ENCODE measurements at places on chromosomes 12 and 14.
A peak's percentile ranks its signal among the peaks of the same experiment; 100 is the strongest.

- DNase-seq: peak; percentile 37
Measured at GRCh38 chr14:22084393-22085281, 411.0 kb upstream of the OR4E1 start.

DNA sequence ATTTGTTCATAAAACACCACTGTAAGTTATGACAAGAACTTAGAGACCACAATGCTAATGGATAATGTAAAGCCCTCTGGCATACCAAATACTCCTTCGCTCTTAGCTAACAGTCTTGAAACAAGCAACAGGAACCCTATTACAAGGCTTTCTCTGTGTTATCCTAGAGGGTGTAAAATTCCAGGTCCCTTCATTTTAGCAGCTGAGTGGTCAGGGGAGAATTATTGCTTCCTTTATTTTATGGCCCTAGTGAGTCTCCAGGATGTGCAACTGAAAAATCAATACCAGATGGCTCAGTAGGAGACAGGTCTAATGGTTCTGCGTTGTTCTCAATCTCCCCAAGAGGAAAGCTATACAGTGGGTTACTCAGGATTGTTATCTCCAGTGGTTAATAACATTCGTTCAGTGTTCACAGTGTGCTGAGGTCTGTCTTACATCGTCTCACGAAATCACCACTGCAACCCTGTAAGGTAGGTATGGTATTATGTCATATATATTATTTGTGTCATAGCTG, 172.7 kb upstream of the CNOT2 start:
- no peak for DNase-seq

DNA sequence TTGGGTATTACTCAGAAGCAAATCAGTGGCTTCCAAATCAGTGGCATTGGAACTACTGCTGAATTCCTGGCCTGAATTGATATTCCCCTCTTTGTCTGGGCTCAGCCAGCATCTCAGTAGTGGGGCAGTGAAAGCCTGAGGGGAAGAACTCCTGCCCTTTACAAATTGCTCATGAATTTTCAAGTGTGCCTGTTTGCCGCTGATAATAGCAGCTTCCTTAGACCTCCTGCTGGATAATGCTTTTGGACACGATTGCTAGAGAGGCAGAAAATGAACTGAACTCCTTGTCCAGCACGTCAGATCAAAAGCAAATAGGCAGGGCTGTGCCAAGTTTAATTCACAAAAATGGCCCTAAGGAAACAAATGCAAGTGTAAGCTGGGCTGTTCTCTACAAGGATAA, 91.3 kb upstream of the GZMB start:
- DNase-seq: no peak

DNA sequence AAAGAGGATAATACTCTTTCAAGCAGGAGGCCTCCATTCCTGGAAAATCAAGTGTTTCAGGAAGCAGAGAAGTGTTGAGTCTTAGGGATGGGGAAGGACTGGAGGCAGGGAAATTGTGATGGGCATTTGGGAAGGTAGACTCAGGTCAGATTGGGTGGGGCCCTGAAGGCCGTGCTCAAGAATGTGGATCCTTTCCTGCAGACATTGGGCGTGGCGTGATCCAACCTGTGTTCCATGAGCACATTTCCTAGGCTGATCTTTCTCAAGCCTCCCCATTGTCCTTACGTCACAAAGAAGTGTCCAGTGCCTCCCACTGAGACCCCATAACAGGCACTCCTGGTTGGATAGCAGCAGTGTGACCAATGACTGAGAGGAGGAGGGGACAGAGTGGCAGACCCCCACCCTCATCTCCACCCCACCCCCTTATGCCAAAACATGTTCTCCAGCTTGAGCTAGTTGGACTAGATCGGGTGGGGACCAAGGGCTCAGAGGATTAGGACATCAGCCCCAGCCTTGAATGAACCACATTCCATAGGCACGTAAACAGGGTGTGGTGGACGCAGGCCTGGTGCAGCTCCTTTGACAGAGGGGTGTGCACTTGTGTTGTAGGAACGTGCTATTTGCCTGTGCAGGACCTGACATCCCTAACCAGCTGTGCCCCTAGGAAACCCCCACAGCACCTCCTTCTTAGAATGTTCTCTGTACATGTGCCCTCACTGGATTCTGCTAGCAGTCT, 76.8 kb downstream of the TTC9 start:
- no peak for DNase-seq

DNA sequence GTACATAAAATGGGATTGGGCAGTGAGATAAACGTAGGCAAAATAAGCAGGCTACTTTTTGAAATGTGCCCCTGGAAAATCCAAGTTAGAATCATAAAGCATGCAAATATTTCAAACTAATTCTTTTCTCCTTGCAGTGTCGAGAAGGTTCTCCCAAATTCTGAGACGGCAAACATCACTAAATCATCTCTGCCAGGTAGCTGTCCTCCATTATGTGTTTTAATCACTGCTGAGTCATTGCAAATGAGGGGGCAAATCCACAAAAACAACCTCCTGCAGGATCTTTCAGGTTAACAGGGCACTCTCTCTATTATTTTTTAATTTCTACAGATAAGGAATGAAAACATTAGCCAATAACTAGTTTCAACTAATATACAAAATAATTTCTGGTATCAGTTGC, 63.2 kb upstream of the RIC8B start:
- no peak for DNase-seq

- no peak for DNase-seq
Measured at GRCh38 chr12:49292729-49293055, 2.3 kb upstream of the PRPH start.

DNA sequence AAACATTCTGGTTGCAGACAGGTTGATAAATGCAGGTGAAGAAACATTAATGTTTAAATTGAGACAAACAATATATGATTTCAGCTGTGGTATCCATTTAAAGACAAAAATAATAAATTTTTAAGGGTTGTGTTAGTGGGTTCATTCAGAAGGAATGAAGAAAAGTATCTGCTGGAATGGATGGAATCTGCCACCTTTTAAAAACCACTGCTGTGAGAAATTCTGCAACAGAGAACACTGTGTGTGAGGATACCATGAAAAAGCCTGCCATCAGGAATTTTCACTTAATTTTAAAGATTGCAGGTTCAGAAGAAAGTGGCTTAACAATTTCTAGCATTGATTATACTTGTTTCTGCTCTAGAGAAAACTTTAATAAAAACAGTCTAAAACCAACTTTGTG, 184.6 kb upstream of the SOX5 start:
- no peak for DNase-seq

GRCh38 chr14:48983351-48983888, 602.8 kb downstream of the RPS29 start:
- DNase-seq: no peak

- no peak for DNase-seq
Measured at GRCh38 chr12:15707516-15708199, 81.5 kb downstream of the EPS8 start.

DNA sequence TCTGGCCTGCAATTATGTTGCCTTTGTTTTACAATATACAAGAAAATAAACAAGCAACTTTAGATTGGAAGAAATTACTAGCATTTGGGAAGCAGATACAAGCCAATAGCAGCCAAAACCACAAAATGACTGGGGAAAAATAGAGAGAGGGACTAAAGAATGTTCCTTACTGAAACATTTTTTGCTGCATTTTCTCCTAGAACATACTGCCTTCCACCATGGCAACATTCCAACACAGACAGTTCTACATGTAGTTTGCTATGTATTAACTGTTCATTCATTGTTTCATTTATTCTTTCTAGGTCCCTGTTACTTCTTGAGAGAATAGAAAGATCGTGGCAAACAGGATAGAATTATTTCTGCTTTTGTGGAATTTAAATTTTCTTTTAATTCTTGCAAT, 530.2 kb downstream of the RPS29 start:
- DNase-seq: no peak

DNA sequence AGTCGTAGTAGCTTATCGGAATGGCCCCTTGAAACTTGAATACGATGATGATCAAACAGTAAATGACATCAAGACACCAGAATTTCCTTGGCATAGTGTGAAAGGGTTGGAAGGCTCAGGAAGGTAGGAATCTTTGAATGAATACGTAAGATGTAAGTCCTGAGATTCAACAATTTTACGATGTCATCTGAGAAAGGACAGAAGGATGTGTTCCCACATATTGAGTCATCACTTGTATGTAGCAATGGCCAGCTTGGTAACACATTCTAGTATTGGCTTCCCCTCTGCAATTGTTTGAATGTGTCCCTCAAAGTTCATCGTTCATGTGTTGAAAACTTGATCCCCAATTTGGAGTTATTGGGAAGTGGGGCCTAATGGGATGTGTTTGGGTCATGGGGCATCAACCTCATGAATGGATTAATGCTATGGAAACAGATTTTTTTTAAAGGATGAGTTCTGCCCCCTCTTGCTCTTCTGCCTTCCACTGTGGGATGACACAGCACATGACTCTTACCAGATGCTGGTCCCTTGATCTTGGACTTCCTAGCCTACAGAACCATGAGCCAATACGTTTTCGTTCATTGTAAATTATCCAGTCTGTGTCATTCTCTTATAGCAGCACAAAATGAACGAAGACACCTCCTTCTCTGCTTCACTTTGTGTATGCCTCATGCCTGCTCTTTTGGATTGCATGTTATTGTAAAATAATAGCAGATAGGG, 284.6 kb downstream of the BCAT1 start:
- no peak for DNase-seq

- DNase-seq: no peak
Measured at GRCh38 chr12:47868552-47869031, 36.2 kb downstream of the VDR start.

- no peak for DNase-seq
Measured at GRCh38 chr12:32211900-32212156, 105.2 kb downstream of the BICD1 start.

GRCh38 chr14:64726585-64726890, 22.3 kb downstream of the PLEKHG3 start:
- no peak for DNase-seq

- DNase-seq: no peak
Measured at GRCh38 chr12:132580701-132581292, 29.6 kb downstream of the LRCOL1 start.

DNA sequence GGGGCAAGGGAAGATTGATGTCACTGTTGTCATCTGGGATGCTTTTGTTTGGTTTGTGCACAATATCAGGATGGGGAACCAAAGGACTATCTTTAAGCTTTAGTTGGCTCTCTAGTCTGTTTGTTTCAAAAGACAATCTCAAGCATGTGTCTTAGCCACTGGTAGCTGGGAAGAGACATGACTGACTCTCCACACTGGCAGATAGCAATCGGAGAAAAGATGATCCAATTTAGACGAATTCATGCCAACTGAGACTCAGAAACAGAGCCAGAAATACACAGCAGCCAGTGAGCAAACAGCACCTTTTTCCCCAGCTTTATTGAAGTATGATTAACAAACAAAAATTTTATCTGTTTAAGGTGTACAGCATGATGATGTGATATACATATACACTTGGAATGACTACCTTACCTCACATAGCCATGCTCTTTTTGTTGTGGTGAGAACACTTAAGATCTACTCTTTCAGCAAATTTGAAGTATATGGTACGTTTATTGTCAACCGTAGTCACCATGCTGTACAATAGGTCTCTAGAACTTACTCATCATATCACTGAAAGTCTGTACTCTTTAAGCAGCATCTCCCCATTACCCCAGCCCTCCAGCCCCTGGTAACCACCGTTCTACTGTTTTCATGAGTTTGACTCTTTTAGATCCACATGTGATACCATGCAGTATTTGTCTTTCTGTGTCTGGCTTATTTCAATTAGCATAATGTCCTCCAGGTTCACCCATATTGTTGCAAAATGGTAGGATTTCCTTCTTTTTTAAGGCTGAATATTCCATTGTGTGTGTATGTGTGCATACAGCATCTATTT, 50.6 kb downstream of the DUSP16 start:
- no peak for DNase-seq

- DNase-seq: no peak
Measured at GRCh38 chr12:113346353-113346752, 11.4 kb upstream of the SLC8B1 start.

DNA sequence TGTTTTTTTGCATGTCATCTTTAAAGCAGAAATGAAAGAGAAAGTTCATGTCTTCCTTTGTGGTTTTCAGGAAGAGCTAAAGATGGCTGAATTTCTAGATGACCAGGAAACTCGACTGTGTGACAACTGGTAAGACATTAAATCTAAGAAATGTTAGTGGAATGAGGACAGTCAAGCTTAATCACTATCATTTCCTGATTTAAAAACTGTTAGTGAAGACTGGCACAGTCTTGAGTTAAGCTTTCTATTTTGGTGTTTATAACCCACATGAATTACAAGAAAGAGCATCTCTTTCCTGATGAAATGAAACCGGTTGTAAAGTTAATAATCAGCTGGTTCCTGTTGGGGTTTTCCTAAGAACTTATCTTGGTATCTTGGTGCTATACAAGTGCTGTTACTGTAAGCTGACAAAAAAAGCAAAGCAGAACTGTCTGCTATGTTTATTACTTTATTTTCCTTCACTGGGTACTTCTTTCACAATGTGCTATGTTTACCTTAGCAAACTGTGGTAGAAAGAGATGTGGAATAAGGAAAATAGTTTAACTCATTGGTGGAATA, 5.2 kb downstream of the TRAFD1 start:
- DNase-seq: no peak

DNA sequence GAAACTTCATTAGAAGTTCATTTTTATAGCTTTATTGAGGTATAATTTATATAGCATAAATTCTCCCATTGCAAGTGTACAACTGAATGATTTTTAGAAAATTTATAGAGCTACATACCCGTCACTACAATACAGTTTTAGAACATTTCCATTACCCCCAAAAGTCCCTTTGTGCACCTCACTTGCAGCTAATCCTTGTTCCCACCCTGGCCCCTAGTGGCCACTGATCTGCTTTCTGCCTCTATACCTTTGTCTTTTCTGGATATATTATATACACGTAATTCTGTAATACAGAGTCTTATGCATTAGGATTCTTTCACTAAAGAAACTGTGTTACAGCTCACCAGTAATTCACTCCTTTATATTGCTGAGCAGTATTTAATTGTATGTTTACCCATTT, 145.1 kb upstream of the DIO2 start:
- no peak for DNase-seq

DNA sequence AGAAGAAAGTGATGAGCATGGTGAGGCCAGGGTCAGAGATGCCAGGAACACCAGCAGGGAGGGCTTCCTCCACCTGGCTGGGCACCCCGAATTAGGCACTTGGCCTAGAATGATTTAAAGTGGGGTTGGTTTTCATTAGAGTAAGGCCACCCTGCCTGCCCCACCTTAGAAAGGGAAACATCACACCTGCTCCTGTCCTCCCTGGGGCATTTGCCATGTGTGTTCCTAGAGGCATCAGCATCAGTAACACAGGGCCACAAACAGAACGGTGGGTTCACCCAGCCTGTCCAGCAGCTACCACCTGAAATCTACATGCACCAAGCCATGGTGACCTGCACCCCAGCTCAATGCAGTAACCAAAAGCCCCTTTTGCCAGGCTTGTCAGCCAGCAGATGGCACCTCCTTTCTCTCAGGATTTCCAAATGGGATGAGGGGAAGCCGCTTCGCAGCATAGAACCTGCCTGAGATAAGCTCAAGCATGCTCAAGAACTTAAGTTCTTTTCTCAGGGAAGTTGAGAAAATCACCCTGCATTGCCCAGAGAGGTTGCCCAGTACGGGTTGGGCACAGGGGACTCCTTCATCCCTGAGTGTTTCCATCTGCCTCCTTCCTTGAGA, 338.8 kb downstream of the DPF3 start:
- DNase-seq: no peak

Data from right renal pelvis (tissue), 4 donors.